ENCODE measurements at places on chromosomes 12 and 14. TPM values are rescaled to one million over a fixed set of nuclear protein-coding genes. Genes with fewer than 3 reads are reported as not detected.

CDC42BPB gene
- total RNA-seq, result 57.3 TPM

MYO1H gene
- 0.91 TPM for total RNA-seq

ANKRD52 gene
- total RNA-seq, result 24.1 TPM

GRCh38 chr14:74712499-74713394, at the start of the genes AREL1 and FCF1:
AREL1 (minus strand) TSS chr14:74713080; CDS start chr14:74685615, 27,465 bp downstream.
FCF1 (plus strand) TSS chr14:74713144; CDS start chr14:74713198, 54 bp downstream.
- peak; percentile 83 for DNase-seq

DNA sequence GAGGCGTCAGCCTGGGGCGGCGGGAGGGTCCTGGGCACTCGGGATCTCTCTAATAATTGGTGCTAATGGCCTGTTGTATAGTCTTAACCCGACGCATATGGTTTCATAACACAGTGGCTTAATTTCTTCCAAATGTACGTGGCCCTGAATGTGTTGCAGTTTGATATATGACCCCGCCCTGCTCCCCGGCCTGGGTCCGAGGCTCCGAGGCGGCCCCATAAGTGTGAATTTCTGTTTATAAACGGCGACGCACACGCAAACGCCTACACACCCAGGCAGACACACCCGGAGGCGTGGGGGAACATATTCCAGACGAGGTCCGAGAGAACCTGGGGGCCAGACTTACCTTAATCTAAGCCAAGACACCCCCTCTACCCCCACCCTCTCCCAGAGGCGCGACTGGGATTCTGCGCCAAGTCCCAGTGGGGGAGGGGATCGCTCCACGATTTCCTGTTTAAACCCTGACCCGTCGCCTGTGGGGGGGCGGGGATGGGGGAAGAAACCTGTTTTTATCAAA, 9.7 kb upstream of the HOXC6 start:
- DNase-seq, result no peak

DNA sequence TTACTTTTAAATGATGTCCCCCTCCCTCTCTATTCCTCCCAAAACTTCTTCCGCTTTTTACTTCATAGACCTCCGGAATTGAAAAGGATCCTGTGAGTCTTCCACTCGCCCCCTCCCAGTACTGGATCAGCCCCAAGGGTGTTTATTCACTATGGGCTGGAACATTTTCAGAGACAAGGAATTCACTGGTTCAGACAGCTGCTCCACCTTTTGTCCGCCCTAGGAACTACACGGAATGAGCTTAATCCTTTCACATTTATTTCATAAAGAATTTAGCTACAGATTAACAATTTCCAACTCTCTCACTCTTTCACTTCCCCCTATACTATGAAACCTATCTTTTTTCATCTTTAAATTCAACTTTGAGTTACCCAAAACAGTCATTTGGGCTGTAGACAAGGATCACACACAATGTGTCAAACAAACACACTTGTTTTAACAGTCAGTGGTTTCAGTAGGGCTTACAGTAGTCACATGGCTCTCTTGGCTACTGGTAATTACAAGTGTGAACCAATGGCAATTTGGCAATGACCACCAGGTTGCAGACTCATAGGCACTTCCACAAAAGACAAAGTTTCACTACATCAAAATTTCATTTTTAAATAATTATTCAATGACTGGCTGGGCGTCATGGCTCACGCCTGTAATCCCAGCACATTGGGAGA, 20.6 kb downstream of the CNIH1 start:
- no peak for DNase-seq

DNA sequence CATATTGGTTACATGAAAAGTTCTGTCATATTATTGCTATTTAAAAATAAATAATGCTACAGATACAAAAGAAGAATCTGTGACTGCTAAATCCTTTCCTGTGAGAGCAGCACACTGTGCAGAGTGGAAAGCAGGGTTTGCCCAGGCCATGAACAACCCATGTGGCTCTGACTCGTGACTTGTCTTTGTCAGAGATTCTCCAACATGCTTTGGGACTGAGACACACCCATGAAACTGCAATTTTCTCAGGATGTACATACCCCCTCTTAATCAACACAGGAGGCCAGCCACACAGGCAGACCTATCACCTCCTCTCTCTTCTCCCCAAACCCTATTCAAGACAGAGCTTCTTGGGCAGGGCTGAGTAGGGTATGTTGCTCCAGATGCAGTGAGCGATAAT, 96.8 kb upstream of the NTF3 start:
- DNase-seq, result no peak

- DNase-seq, result no peak
Measured at GRCh38 chr14:94649543-94650443, 37.6 kb downstream of the SERPINA3 start.

GRCh38 chr14:66015071-66015780, 470.9 kb upstream of the CCDC196 start:
- DNase-seq, result no peak

DNA sequence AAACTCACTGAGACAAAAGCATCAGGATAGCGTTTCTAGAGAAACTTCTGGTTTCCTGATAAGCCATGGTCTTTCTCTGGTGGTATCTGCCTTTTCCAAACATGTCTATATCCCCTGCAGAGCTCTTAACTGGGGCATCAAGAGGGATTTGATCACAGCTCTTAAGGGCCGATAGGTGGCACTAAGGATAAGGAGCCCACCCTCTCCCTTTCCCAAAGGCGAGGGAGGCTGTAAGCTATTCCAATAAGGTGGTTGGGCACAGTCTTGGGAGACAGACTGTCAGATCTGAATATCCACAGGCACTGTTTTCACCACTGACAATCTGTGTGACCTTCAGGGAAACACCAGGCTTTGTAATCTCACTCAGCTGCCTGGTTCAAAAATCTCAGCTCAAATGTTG, 206.0 kb downstream of the ADGRD1 start:
- no peak for DNase-seq

DNA sequence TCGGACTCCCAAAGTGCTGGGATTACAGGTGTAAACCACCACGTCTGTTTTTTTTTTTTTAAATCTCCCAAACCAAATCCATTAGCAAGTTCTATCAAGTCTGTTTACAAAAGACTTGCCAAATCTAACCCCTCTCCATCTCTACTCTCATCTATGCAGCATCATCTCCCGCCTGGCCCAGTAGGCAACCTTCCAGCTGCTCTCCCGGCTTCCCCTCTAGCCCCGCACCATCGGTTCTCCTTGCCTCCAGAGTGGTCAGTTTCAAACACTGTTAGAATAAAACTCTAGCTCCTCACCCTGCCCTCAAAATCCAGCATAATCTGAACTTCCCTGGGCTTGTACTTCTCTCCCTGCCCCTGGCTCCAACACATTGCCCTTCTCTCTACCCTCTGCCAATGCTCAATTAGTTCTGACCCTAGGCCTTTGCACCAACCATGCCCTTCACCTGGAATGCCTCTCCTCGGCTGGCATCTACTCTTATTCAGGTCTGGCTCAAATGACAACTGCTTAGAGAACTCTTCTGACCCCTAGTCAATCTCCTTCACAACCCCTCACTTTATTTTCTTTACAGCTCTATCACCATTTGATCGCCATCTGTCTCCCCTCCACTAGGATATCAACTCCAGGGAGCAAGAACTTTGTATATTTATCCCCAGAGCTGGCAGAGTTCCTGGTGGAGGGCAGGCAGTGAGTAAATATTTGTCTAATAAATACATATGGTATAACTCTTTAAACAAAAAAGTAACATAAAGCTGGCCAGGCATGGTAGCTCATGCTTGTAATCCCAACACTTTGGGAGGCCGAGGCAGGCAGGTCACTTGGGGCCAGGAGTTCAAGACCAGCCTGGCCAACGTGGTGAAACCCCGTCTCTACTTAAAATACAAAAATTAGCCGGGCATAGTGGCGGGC, 4.9 kb downstream of the WSB2 start:
- no peak for DNase-seq
